Cortex of kidney (tissue), 1 donor: ENCODE measurements at places on chromosomes 3 and 15.

GRCh38 chr15:64051407-64052259 is 5.3 kb upstream of the DAPK2 start:
- no peak for DNase-seq

GRCh38 chr3:17398959-17399551 is 343.4 kb downstream of the TBC1D5 start:
- DNase-seq, result no peak

- no peak for DNase-seq
These were observed 38.4 kb upstream of the CGNL1 start for GRCh38 chr15:57337868-57338411.

GRCh38 chr3:196837819-196838420 is 29.8 kb upstream of the SENP5 start:
- DNase-seq, result no peak

- no peak for DNase-seq
These were observed 41.5 kb upstream of the ATP2B2 start for GRCh38 chr3:10546820-10547263.

- no peak for DNase-seq
These were observed 1.7 kb downstream of the SKIL start for GRCh38 chr3:170359178-170359704.

DNA sequence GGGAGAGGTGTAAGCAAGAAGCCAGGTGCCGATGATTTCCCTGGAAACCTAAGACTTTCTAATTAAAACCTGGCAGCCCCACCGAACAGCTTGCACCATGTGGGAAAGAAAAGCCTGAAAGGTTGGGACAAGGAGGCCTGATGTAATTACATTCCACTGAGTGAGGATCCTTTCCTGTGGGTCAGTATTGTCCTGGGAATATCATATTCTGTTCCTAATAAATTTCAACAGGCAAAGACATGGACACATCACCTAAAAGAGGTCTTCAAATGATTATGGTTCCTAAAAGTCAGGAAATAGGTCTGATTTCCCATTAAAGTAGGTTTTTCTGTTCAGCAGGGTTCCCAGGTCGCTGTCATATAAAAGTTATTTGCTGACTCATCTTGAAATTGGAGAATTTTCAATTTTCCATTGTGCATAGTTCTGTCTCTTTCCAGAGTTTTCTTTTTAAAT is 58.5 kb downstream of the DUT start:
- no peak for DNase-seq

GRCh38 chr3:31132132-31132769 is 237.8 kb upstream of the GADL1 start:
- no peak for DNase-seq
